ENCODE measurements at places on chromosomes 7 and 10. TPM values are rescaled to one million over a fixed set of nuclear protein-coding genes. Genes with fewer than 3 reads are reported as not detected.

Gene ASZ1
- not detected for total RNA-seq

Gene SUN3
- total RNA-seq = not detected

Gene FAM180A
- total RNA-seq = not detected

Gene NME8
- total RNA-seq = not detected

Gene ANKRD22
- total RNA-seq = not detected

Gene EVX1
- total RNA-seq = not detected

Gene PDZD7
- total RNA-seq = 0.50 TPM

Gene CCL24
- total RNA-seq = 0.53 TPM

Gene NACAD
- 0.66 TPM for total RNA-seq

Gene CADPS2
- 74.7 TPM for total RNA-seq

Gene HOXA4
- total RNA-seq = 1.9 TPM

Gene DGKI
- 0.53 TPM for total RNA-seq

Gene ZMIZ1
- total RNA-seq = 20.2 TPM

Gene ARMH3
- 10.8 TPM for total RNA-seq

Gene HOXA13
- total RNA-seq = not detected

Gene CHN2
- total RNA-seq = not detected

Gene GNGT1
- not detected for total RNA-seq

Gene PNLIPRP3
- not detected for total RNA-seq

Gene SLC39A12
- not detected for total RNA-seq

Gene DENND2A
- not detected for total RNA-seq

Gene PRPS1L1
- total RNA-seq = not detected

Gene SYT15
- 0.13 TPM for total RNA-seq

Gene SAMD9L
- total RNA-seq = 26.5 TPM

Gene FXYD4
- not detected for total RNA-seq

Gene OR13A1
- total RNA-seq = not detected

Gene WNT16
- not detected for total RNA-seq

Gene ZNF789
- 11.9 TPM for total RNA-seq
